Activated gamma-delta T cell treated with Interleukin-2 at 50 U/mL for 16 hours (primary cell): ENCODE measurements at places on chromosomes 3 and 15.

- no peak for DNase-seq
Measured at GRCh38 chr15:100934726-100935125, 15.6 kb downstream of the LRRK1 start.

DNA sequence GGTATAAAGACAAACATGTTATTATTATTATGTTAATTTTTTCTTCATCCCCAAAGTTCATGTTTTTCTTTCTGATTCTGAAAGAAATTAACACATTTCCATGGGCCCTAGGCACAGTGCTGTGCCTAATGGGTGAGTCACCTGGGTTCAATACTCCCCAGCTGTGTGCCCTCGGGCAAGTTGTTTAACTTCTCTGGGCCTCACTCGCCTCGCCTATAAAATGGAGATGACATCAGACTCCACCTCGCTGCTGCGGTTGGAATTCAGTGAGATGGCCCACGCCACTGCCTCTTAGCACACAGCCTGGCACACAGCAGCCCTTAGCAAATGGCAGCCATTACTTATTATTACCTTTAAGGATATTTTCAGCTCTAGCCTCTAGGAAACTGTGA, 22.6 kb downstream of the DNASE1L3 start:
- DNase-seq: no peak

DNA sequence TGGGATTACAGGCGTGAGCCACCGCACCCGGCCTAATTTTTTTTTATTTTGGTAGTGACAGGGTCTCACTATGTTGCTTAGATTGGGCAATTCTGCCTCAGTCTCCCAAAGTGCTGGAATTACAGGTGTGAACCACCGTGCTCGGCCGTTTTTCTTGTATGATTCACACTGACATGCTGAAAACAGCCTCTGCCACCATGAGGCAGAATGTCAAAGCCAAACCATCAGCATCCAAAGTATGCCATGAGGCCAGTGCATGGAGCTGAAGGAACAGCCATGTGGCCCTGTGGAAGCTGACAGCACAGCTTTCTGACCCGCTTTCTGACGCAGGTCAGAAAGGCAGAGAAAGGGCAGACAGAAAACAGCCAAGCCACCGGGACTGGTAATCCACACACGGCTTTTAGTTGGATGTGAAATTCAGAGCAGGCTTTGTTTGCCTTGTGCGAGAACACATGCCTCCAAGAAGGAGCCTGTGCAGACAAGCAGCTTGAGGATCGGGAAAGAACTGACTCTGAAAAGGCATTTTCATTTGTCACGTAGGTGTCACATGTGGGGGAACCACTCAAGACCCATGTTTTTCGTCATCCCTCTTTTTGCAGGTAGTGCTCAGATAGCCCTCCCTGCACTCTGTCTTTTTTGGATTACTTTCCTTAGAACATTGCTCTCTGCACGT, 25.1 kb downstream of the XYLB start:
- DNase-seq: no peak

- no peak for DNase-seq
Measured at GRCh38 chr3:144332868-144333267, 361.2 kb downstream of the DIPK2A start.

DNA sequence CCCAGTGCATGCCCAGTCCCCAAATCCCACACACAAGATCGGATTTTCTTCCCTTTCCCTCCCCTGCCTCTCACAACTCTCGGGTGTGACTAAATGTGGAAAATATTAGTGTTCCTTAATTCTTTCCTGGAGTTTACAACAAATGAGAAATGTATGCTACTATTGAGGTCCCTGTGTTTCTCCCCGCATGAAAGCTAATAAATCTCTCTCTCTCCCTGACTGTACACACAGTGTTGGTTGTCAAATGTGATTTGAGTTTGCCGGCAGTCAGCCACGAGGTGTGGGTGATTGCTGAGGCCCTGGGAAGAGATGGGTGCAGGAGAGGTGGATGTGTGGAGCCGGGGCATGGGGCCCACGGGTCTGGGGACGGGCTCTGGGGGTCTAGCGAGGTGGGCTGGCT, 161.4 kb upstream of the IQSEC1 start:
- no peak for DNase-seq

DNA sequence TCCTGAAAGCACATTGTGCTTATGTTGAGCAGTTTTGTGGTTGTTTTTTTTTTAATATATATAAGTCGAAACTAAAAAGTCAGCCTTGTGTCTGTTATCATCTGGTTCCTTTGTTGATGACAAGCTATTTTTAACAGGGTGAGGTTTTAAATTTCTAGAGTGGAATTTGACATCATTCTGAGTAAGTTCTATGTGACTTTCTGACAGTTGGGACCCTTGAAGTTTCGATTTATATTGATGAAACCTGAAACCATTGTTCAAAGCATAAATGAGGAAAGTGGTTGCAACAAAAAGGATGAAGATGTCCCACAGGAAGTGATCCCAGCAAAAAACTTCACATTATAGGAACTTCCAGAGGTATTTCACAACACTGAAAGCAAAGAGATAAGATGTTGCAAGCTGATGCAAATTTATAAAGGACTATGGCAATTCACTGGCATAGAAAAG, 94.0 kb downstream of the CYP19A1 start:
- no peak for DNase-seq
